Astrocyte of the cerebellum (primary cell): ENCODE measurements at places on chromosomes 5 and 9.

DNA sequence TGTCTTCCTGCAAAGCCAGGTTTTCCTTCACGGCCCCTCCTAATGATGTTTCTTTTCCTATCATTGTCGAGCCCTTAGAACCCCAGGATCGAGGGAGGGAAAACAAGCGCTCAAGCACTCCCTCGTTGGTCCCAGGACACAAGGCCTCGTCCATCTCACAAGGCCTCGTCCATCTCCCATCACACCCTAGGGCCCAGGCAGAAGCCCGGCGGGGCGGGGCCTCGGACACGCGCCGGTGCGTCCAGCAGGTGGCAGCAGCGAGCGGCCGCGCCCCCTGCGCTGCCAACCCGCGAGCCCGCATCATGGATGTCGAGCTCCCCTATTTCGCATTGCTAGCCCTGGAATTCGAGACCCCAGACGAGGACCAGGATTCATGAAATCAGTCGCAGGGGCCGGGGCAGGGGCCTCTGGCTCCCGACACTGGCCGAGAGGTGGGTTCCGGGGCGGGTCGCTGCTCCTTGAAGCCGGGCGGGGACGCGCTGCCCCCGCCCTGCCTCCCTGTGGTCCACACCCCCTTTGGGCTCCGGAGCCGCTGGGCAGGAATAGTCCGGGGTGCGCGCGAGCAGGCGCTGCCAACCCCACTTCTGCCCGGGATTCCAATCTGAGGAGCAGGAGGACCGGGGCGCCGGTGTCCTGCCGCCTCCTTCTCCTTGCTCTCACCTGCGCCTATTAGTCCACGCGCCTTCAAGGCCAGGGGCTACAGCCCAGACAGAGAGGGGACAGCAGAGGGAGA is at the start of gene ABLIM3:
ABLIM3 (plus strand) TSS at position 270 of the 733 bp plus-strand sequence. CDS start 603 bp downstream, outside the sequence.
- DNase-seq = no peak

- DNase-seq = no peak
These were observed 10.0 kb downstream of the OTULINL start for GRCh38 chr5:14591548-14591947.

DNA sequence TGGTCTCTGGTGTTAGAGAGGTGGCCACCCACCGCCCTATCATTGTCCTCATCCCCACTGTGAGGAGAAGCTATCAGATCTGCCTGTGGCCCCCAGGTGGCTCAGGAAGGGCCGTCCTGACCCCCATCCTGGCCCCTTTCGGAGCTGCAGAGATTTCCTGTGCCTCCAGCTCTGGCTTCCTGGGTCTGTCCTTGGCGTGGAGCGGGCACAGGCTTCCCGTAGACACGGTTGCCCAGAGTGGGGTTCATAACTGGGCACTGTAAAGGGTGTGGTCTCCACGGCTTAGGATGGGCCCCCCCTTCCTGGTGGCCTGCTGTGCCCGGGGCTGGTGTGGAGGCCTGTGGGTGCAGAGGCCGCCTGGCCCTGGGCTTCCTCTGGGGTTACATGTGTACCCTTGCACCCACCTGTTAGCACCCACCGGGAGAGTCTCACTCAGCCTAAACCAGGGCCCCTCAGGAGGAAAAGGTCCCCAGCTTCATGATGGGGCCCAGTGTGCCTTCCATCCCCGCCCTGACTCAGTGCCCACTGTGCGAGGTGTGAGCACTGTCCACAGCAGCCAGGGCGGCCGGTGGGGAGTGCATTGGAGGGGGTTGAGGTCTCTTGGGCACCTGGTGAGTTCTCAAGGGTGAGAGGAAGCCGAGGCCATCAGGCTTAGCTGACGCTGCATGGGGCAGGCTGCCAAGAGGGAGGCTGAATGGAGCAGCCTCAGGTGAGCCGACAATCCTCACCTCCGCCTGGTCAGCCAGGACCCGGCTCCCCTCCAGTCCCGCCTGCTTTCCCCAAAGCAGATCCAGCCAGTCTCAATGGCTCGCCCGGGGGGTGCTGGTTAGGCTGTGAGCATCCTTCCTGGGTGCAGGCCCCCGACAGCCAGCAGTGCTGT is 15.3 kb upstream of the AJM1 start:
- DNase-seq = no peak

DNA sequence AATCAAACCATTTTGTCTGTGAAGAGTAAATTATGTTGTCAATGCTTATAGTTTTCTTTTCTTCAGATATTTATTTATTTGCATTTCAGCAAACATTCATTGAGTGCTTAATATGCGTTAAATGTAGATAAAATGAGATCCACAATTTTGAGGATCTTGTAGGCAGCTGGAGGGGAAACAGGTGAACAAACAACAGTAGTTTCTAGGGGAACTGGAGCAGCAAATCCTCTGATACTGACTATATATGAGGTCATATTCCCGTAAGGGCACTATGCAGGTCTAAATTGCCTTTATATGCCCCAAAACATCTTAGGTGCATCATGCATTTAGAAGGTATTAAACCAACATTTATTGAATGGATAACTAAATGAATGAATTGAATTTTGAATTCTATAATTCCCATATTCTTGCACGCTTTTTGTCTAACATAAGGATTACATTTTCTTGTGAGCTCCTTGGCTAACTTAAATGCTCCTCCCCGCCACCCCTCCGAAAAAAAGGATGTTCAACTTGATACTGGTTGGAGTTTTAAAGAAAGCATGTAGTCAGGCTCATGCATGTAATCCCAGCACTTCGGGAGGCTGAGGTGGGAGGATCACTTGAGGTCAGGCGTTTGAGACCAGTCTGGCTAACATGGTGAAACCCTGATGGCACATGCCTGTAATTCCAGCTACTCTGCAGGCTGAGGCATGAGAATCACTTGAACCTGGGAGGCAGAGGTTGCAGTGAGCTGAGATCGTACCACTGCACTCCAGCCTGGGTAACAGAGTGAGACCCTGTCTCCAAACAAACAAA is 299.8 kb downstream of the TMEM38B start:
- DNase-seq = no peak

DNA sequence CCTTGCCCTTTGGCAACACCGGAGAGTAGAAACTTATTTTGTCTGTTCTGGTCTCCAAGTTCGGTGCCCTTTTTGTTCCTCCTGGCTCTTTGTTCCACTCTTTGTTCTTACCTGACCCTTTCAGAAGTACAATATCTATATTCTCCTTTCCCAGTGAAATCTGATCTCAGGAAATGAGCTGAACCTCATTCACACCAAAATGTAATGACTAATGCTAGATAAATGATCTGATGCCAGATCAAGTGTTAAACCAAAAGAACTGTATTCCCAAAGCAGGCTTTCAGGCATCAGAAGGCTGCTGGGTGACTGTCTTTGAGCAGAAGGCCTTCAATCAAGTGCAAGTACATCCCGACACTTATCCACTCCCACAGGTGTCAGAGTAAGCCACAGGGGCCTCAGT is 156.4 kb downstream of the SPOCK1 start:
- peak; percentile 39 for DNase-seq

- no peak for DNase-seq
These were observed 625 bp upstream of the UBLCP1 start for GRCh38 chr5:159262472-159262858.

DNA sequence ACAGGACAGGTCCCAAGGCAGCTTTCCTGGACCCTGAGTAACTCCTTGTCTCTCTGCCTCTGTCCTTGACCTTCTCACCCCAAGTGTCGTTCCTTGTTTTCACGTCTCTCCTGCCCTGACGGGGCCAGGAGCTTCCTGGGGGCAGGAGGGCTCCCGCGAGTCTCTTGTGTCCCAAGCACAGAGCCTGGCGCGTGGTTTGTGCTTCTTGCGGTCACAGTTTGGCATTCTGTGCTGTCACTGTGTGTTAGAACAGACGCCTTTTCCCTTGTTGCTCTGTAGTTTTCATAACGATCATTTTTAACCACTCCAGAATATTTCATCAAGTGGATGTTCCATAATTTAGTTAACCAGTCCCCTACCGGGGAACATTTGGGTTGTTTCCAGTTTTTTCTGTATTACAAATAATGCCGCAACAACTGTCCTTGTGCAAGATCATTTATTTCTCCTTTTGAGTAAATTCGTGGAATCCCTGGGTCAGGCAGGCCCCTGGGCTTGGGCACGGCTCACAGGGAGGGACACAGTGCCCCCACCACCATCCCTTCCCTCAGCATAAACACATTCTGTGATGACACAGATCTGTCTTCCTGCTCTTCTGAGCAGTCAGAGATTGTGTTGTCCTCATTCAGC is 71.9 kb downstream of the TSPAN17 start:
- no peak for DNase-seq

- DNase-seq = no peak
These were observed 1099.7 kb downstream of the DTWD2 start for GRCh38 chr5:117888688-117889087.

- no peak for DNase-seq
These were observed 3.4 kb downstream of the VCAN start for GRCh38 chr5:83474991-83475390.

DNA sequence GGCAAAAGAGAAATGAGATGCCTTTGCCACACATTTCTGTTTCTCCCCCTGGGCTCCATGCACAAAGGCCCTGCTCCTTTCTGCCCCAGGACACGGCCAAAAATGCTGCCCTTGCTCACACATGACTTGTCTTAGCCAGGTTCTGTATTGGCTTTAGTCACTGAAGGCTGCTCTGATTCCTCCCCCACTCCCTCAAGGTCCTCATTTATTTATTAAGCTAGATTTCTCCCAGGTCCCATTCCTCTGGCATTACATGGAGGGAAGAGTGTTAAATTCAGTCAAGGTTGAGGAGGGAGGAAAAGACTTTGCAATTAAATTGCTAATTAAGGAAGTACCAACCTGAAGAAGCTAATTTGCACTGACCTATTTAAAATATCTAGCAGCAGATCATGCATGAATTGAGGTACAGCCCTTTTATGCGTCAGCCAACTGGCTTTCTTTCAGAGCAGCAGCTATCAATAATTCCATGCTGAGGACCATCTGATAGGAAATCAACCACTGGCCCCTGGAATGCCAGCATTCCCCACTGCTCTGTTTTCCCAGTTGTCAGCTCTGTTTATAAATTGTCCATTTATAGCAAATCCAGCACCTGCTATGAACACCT is 81.2 kb upstream of the MAP3K1 start:
- peak; percentile 3 for DNase-seq

GRCh38 chr5:172683645-172684471 is 42.8 kb downstream of the NEURL1B start:
- DNase-seq = no peak

- DNase-seq = no peak
These were observed 1.5 kb upstream of the HMGCS1 start for GRCh38 chr5:43314724-43315123.

- no peak for DNase-seq
These were observed 296.2 kb upstream of the IRX1 start for GRCh38 chr5:3299441-3299840.

DNA sequence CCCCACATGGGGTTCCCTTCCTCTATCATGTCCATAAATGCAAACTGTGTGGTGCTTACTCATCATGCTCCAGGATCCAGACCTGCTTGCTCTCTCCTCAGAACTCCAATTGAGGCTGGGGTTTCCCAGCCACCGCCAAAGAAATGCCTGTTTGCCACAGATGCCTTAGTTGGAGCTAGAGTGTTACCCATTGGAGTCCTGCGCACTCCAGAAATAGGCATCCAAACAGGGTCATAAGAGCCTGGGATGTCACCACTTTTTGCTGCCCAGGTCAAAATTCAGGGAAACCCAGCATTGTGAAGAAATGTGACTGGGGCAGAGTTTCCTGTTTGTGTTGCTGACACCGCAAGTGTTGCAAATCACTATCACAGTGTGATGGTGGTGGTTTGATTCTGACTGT is 60.7 kb upstream of the SPDL1 start:
- DNase-seq = no peak

DNA sequence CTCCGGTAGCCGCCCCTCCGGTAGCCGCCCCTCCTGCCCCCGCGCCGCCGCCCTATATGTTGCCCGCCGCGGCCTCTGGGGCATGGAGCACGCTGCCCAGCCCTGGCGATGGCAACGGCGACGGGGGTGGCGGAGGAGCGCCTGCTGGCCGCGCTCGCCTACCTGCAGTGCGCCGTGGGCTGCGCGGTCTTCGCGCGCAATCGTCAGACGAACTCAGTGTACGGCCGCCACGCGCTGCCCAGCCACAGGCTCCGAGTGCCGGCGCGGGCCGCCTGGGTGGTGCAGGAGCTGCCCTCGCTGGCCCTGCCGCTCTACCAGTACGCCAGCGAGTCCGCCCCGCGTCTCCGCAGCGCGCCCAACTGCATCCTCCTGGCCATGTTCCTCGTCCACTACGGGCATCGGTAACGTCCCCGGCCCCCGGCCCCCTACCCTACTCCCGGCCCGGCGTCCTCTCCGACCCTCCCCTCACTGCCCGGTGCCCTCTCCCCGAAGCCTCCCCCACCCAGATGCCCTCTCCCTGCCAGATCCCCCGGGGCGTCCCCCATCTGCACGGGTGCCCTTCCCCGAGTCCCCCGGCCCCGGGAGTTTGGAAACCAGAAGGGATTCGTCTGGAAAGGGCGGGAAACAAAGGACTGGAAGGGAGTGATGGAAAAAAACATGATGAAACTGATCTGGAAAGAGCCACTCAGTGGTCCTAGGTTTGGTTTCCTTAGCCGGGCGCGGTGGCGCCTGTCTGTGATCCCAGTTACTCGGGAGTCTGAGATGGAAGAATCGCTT is 417 bp downstream of the SRD5A1 start:
- no peak for DNase-seq

GRCh38 chr9:122201641-122202040 is 27.1 kb downstream of the LHX6 start:
- DNase-seq = peak; percentile 9
